ENCODE measurements at places on chromosomes 16 and 17.

DNA sequence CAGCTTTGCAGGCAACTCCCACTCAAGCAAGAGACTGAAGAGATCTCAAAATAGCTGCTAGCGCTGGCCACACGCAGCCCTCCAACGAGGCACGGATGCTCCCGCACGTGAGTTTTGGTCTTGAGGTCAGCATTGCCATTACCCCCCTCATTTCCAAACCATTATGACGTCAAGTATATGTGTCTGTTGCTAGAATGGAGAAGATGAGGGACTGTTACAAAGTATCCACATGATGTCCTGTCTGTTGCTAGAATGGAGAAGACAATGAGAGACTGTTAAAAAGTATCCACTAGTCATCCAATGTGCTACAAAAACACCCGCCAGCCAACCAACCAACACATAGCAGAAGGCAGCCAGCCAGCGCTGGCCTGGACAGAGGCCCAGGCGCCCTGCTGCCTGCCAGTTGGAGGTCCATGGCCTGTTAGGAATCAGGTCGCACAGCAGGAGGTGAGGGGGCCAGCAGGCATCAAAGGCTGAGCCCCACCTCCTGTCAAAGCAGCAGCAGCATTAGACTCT, 24.8 kb downstream of the KLHDC4 start:
- DNase-seq, result no peak

DNA sequence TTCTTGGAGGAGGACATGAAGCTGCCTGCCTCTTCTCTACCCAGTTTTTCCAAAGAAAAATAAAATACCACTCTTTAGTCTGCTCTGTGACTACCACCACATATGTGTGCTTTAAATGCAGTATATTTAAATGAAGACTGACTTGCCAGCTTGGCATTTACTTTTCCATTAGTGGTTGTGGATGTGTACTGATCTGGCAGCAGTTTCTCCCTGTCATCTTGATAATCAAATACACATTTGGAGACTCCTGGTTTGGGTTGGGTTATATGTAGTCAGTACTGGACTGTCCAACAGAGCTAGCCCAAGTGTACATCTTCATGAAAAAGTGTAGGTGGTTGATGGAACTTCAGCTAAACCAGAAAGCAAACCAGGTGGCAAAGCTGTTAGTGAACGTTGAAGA, 19.9 kb downstream of the COX10 start:
- no peak for DNase-seq

- peak; percentile 62 for DNase-seq
Observed at GRCh38 chr16:11783319-11784037, 13.6 kb downstream of the ZC3H7A start.

DNA sequence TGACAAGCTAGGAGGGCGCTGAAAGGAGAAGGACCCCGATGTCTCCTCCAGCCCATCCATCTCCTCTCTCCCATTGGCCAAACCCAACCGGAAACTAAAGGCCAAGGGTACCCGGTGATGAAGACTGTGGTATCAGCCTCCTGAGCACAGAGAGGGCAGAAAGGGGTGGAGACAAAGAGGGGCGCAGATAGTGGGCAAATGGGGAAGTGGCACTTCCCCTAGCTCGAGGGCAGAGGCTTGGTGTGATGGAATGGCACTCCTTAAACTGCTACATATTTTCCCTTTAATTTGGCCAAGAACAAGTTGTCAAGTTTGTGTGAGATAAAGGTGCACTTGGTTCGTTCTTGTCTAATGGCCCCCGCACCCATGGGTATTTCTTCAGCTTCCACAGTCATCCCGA, 27.8 kb downstream of the IL4R start:
- DNase-seq, result no peak

- no peak for DNase-seq
Observed at GRCh38 chr16:21634216-21634615, 18.2 kb downstream of the IGSF6 start.

- no peak for DNase-seq
Observed at GRCh38 chr17:65472666-65473309, 88.7 kb downstream of the AXIN2 start.

GRCh38 chr17:64994781-64995538, 61.6 kb downstream of the GNA13 start:
- no peak for DNase-seq

DNA sequence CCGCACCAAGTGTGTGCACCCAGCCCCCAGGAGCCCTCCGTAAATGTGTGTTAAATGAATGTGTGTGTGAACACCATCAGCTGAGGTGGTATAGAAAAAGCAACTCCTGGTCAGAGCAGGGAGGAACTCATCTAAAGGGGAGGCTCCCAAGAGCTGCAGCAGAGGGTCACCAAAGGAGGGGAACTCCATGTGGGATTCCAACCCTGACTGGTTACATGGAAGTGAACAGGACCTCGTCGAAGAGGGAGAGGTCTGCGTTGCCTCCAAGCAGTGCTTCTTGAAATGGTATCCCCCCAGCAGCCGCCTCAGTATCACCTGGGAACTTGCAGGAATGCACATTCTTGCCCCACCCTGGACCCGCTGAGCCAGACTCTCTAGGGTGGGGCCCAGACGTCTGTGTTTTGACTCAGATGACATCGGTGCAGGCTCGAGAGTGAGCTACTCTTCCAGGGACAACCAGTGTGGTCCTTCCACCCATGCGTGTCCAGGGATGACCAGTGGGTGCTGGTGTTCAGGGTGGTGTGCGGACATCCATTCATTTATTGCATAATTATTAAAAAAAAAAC, 30.8 kb downstream of the ADCY9 start:
- DNase-seq, result no peak

- DNase-seq, result no peak
Observed at GRCh38 chr17:57632294-57632693, 112.8 kb downstream of the CCDC182 start.

DNA sequence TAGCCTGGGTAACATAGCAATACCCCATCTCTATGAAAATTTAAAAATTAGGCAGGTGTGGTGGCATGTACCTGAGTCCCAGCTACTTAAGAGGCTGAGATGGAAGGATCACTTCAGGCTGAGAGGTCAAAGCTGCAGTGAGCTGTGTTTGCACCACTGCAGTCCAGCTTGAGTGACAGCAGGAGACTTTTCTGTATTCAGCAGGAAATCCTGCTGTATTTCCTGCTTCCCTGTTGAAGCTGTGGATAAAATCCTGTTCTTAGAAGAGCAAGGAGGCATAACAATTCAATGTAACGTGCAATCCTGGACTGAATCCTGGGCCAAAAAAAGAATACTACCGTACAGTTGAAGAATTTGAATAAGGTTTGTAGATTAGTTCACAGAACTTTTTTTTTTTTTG, 62.2 kb downstream of the FBXL20 start:
- DNase-seq, result peak; percentile 43

- no peak for DNase-seq
Observed at GRCh38 chr16:87701078-87701460, 64.7 kb downstream of the KLHDC4 start.

DNA sequence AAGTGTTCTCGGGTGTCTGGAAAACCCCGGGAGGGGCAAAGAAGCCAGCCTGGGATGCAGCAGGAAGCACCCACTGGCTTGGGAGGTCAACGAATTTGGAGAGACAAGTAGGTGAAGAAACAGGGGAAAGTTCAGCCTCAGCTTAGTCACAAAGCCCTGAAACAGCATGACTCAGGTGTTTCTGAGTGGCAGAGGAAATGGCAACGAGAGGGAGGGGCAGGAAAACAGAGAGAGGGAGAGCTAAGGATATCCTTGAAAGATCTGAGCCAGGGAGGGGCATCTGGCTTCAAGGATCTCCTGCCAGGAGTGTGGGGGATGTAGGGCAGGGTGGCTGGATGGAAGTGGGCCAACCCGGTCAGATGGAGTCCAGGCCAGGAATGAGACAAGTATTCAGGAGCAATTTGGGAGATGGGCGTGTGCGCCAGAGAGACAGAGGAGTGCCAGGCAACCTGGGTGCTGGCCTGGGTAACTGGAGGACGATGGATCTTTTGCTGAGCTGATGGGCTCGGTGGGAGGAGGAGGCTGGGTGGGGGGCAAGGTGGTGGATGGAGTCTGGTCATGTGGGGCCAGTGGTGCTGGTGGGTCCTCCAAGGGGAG, 27.2 kb downstream of the ABCC3 start:
- DNase-seq, result peak; percentile 32

DNA sequence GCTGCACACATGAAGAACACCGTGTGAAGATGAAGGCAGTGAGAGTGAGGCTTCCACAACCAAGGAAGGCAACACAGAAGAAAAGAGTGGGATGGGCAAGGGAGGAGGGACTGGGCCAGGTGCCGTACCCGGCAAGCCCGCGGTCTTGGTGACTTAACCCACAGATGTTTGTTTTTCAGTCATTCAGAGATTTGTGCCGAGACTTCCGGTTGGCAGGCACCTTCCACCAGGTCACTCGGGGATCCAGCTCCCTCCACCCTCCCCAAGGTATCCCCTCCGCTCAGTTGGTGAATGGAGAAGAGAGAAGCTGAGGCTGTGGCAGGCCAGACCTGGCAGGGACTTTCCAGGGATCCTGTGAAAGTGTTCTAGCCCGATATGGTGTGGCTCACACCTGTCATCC, 4.9 kb upstream of the KREMEN2 start:
- DNase-seq, result no peak

- no peak for DNase-seq
Observed at GRCh38 chr16:19203374-19203966, 35.4 kb downstream of the SYT17 start.

GRCh38 chr17:48575673-48576478, 2.3 kb downstream of the HOXB4 start:
- DNase-seq, result no peak

DNA sequence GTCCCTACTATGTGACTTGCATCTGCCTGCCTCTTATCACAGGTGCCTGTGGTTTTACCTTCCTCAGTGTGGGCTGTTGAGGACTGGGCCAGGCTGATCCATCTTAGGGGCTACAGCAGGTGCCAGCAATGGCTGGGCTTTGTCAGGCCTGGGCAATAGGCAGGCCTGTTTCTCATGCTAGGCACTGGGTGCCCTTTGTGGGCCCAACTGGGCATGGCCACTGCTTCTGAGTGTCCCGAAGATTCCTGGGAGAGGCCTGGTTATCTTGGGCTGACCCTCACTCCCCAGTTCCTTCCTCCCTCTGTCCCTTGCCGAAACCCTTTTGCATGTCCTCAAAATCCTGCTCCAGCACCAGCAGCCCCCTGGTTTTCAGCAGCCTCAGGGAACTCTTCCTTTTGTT, 1024.9 kb downstream of the KCNJ18 start:
- DNase-seq, result no peak

GRCh38 chr17:2841606-2842005, 45.4 kb downstream of the RAP1GAP2 start:
- DNase-seq, result no peak

- no peak for DNase-seq
Observed at GRCh38 chr17:9432934-9433421, 142.6 kb downstream of the STX8 start.

DNA sequence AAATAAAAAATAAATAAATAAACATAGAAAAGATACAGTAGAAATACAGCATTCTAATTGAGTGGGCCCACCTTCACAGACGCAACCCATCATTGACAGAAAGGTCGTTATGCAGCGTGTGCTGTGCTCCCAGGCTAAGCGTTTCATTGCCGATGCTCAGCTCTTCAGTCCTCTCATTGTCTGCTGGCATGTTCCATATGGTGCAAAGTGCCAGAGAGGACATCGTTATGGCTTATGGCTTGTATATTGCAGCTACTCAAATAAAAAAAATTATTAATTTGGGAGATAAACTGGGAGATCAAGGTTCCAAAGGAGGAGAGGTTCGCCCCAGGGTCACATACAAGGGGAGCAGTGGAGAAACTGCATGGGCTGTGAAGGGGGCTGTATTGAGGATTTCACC, 11.3 kb upstream of the UBALD2 start:
- DNase-seq, result no peak

DNA sequence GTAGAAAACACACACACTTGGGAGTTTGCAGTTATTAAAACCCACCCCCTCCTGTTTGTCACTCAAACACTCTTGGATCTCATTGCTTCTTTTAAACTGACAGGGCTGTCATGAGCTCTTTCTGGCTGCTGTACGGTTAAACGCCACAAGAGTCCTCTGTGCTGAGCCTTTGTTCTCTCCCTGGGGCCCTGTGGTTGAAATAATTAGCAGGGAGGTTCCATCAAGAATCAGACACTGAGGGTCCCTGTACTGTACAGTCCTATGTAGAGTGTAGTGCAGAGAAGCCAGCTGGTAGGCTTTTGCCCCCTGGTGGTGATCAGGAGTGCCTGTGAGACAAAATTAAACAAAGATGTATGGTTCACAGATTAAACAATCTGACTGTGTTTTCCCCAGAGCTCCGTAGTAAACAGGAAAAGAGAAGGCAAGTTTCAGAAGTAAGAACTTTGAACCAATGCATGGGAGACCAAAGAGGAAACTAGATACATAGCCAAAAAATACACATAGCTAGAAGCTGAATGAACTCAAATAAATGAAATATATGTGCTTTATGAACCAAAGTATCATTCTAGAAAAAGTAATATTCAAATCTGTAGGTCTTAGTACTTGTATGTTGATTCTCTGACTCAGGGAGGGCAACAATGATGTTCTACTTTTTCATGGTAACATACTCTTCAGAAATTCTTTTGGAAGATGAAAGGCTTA, 1.4 kb upstream of the SSH2 start:
- DNase-seq, result peak; percentile 95

DNA sequence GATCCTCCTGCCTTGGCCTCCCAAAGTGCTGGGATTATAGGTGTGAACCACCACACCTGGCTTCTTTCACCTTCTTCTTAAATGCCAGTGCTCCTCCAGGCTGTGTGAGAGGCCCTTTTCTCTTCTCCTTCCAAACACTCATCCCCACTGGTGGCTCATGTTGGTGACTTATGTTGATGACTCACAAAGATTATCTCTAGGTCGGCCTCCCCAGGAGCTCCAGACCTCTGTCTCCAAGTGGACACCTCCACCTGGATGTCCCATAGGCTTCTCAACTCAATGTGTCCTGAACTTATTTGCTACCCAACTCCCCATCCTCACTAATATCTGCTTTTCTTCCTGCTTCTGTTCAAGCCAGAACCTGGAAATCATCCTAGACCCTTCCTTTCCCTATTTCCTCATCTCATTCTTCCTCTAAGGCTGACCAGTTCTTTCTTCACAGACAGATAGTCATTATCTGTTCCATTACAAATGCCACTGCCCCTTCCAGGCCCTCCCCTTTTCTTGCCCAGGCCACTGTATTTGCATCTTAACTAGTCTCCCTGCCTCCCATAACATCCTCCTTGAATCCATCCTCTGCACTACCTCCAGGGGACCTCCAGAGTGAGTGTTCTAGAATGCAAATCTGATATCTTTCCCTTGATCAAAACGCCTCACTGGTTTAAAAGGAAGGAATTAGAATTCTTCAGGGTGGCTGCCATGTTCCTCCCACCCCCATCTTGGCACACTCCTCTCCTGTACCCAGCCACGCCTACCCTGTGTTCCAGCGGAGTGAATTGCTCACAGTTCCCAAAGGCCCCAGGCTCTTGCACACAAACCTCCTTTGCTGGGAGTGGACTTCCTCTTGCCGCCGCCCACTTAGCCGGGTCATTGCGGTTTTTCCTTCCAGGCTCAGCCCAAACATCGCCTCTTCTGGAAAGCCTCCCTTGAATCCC, 34.8 kb upstream of the FBXO47 start:
- peak; percentile 70 for DNase-seq
